Stimulated activated CD4-positive, alpha-beta T cell treated with anti-CD3 and anti-CD28 coated beads, Interleukin-15, amount 100 ng/mL, for 48 hours (primary cell): ENCODE measurements at places on chromosomes 6 and 20.

DNA sequence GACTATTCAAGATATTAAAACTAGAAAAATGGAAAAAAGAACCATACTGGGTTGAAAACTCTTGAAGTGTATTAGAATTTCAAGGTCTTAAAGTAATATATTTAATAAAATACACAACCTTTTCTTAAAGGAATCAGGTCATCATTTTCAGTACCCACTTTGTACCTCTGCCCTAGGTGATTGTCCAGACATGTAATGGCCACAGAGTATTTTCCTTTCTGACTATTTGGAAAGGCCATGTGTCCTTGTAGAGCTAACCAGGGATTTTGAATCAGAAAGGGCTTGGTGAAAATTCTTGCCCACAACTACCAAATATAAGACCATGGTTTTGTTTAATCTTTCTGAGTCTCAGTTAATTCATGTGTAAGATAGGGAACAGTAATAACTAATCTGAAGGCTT, 91.4 kb upstream of the MLIP start:
- DNase-seq, result no peak

DNA sequence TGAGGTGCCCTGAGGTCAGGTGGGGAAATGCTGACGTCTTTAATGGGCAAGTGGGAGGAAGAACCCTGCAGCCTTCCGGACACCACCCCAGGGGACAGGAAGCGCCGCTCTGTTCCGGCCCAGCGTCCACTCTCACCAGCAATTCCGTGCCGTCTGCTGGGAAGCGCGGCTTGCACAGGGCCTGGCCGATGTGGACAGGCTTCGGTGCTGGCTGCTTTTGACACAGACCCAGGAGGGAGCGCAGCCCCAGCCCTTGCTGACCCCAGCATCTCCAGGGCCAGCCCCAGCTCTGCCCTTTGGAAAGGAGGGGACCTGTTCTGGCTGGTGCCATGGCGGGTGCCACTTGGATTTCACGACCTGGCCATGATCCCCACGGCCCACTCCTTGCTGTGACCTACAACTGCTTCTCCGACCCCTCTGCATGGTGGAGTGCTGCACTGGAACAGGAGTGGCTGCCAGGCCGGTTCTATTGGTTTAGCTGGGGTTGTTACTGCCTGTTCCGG, 123.2 kb downstream of the DLL1 start:
- no peak for DNase-seq

DNA sequence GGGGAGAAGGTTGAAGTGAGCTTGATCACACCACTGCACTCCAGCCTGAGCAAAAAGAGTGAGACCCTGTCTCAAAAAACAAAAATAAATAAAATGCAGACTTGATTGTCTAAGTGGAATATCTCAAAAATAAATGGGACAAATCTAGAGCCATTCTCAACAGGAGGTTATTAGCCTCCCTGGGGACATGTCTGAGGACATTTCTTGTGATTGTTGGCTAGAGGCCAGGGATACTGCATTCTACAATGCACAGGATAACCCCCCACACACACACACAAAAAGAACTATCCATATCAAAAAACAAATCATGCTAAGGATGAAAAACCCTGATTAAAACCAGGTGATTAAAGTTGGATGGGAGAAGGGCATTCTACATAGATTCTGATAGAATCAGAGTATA, 37.5 kb downstream of the FAM217A start:
- no peak for DNase-seq

DNA sequence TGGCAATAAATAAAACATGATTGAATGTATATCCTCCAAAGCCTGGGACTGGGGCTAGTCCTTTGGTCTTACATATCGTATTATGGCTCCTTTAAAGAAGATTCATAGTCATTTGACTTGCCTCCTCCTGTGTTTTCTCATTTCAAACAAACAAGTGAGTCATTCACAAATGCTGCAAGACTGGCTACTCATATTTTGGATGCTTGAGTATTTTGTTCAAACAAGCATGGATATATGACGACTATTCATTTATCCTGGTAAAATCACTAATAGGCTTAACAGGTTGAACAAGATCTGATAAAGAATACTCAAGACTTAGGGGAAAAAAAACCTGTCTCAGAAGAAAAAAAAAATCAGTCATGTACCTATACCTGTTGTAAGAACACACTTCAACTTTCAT, 111.1 kb upstream of the CCDC28A start:
- no peak for DNase-seq

DNA sequence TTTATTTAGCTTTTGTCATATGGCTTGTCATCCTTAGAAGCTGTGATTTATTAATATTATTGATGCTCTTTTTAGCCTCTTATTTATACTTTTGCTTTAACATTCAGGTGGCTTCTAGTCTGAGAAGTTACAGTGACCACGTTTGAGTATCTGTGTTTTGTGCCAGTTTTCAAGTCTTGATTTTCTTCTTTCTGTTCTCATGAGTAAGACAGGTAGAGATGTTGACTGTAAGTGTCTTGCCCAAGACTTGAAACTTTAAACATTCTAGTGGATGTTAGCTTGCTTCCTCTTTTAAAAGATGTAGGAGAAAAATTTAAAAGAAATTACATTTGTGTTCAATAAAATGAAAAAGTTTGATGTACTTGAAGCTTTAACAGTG, 122.6 kb downstream of the LRRC1 start:
- DNase-seq, result no peak

GRCh38 chr6:72631480-72631879, 9.6 kb downstream of the KCNQ5 start:
- DNase-seq, result no peak

DNA sequence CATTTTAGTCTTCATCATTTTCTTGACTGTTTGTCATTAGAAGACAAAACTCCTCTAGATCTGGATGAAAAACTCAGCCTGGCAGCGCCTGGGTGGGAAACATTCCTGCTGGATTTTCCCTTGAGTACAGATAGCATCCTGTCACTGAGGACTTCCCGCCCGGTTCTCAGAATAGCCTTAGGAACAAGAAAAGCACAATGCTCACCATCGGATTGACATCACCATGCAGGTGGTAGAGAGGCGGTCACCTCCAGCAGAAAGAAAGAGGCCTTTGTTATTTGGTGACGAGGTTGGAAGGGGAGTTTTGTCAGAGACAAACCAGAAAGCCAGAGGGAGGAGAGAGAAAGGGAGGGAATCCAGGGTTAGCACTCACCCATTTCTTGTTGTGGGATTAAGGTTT, 39.8 kb downstream of the KIF25 start:
- DNase-seq, result no peak

- DNase-seq, result no peak
Measured at GRCh38 chr6:101478891-101479290, 85.4 kb downstream of the GRIK2 start.

GRCh38 chr20:21583486-21584168, 69.8 kb upstream of the NKX2-2 start:
- DNase-seq, result no peak

- no peak for DNase-seq
Measured at GRCh38 chr6:158782432-158783166, 36.6 kb downstream of the EZR start.

GRCh38 chr6:33885132-33886057, 81.6 kb upstream of the MLN start:
- DNase-seq, result no peak

GRCh38 chr6:34237316-34237721, 646 bp downstream of the HMGA1 start:
- no peak for DNase-seq

DNA sequence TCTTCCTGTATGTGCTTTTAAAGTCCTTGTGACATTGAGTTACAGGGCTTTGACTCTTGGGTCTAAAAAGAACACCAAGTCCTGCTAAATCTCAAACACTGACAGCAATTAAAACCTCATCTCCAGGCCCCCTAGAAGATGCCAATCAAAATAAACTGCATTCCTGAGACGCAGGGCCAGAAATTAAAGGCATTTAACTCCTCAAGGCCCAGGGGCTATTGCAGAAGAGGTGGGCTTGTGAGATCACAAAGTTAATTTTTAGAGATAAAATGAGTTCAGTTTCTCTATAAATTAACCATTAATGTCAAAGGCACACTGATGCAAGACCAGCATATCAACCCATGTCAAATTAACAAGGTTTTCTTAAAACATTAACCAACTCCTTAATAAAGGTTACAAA, 145.6 kb upstream of the CARMIL1 start:
- DNase-seq, result no peak

GRCh38 chr6:137011406-137011805, 33.4 kb downstream of the IL20RA start:
- DNase-seq, result no peak

- DNase-seq, result no peak
Measured at GRCh38 chr6:114282292-114282691, 60.5 kb downstream of the HS3ST5 start.

- DNase-seq, result no peak
Measured at GRCh38 chr6:55714831-55715230, 135.8 kb upstream of the HMGCLL1 start.

- DNase-seq, result no peak
Measured at GRCh38 chr6:110965629-110966229, 7.2 kb downstream of the GTF3C6 start.

DNA sequence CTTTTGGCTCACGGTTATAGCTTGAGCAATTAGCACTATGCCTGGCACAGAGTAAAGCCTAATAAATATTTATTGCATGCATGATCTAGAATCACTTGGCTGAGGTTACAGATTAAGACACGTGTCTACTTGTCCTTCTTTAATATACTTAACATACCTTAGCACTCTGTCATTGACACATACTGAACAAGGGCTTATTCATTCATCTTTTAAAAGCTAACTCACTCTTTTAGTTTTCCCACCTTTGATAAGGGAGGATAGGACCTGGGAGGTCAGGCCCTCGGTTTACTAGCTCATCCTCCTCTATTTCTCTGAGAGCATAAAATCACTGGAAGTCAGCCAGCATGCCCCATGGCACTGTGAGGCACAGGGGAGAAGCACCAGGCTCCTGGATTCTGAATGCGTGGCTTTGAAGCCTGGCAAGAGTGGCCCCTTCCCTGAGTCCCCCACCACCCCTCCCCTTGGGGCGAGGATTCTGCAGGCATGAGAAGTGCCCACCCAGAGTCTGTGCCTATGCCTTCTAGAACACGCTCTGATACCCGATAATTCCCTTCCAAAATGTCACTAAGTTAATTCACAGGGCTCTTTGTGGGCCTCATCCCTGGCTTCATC, 11.2 kb downstream of the ZCCHC3 start:
- no peak for DNase-seq

GRCh38 chr6:145036848-145037567, 698.3 kb downstream of the EPM2A start:
- DNase-seq, result no peak

- no peak for DNase-seq
Measured at GRCh38 chr6:87154641-87154992, 748 bp upstream of the ZNF292 start.

DNA sequence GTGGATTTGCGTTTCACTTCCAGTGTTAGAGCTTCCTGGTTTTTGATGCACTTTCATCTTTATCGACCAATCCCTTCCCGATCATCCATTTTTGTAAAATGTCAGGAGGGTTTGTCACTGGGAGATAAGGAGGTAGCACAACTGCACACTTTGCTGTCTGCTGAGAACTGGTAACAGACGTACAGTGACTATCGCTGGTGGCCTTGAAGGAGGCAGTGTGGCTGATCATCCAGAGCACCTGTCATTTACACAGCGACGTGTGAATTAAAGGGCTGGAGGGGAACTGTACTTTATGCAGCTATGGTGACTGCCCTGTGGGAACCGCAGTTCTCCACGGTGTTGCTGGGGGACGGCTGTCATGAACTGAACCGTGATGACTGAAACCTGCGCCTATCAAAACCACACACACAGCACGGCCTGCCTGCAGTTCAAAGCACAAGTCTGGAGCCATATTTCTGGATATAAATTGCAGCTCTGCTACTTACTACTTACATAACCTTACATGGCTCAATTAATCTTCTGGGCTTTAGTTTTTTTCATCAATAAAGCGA, 50.0 kb downstream of the HUS1B start:
- no peak for DNase-seq

GRCh38 chr20:50107796-50108331, 5.1 kb downstream of the UBE2V1 start:
- DNase-seq, result no peak

DNA sequence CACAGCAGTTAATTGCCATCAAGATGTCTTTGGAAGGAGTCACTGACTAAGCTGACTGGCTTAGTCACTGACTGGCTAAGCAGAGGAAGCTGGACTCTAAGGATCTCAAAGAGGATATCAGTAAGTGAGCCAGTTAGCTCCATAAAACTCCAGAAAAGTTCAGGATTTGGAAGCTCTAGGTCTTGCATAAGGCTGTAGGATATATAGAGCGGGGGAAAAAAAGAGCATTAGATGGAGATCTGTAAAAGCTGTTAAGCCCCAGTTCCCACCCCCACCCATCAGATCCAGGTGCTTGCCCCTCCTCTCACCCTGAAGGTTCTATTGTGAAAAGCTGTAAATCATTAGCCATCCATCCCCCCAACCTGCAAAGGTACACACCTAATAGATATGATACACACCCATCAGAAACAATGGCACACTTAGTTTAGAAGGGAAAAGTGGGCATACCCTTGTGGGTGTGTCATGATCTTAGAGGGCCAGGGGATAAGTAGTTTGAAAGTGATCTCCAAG, 32.2 kb downstream of the CARMIL1 start:
- DNase-seq, result no peak

GRCh38 chr6:166221040-166221439, 53.4 kb upstream of the TBXT start:
- DNase-seq, result no peak

GRCh38 chr6:127858727-127859391, 42.0 kb downstream of the THEMIS start:
- DNase-seq, result no peak

- no peak for DNase-seq
Measured at GRCh38 chr6:63447134-63447533, 125.1 kb upstream of the LOC128125822 start.

GRCh38 chr6:82176616-82177015, 70.9 kb downstream of the IBTK start:
- no peak for DNase-seq

DNA sequence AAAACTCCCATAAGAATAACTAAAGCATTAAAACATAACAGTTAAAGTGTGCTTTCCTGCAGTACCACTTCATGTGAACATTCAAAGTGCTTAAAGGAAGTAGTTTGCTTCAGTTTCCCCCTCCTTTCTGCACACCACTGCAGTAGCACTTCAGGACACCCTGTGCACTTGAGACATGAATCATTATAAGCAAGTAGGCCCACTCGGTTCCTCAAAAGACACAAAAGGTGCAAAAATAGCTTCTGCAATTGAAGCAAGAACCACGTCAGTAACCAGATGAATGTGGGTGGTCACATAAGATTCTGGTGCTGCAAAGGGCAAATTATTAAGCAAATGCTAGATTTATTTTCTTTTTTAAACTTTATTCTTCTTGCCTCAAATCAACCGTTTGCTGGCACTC, 160.6 kb downstream of the HIVEP2 start:
- no peak for DNase-seq
